HT-29 (cell line): ENCODE measurements at places on chromosomes 4 and X.

GRCh38 chrX:51496501-51497291 lies at the start of gene NUDT11:
TSS of gene NUDT11 (minus strand) at chrX:51496592. CDS start at chrX:51496444, 148 bp downstream.
- no peak for DNase-seq

DNA sequence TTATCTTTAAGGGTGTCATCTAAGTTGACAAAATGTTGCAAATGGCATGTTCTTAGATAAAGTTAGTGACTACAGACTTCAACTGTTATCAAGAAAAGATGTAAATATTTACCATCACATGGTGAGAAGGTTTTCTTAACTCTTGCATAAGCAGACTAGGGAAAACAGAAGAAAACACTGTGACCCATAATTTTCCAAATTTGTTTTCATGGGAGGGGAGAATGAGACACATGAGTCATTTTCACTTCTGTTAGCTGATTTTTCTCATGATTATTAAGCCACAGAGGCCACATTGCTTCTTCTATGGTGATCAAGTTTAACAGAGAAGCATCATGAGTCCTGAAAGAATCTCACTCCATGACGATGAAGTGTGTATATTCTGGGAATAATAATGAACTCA lies 30.2 kb upstream of the SYTL5 start:
- DNase-seq: no peak

GRCh38 chr4:37968747-37969146 lies 8.5 kb downstream of the PTTG2 start:
- no peak for DNase-seq

DNA sequence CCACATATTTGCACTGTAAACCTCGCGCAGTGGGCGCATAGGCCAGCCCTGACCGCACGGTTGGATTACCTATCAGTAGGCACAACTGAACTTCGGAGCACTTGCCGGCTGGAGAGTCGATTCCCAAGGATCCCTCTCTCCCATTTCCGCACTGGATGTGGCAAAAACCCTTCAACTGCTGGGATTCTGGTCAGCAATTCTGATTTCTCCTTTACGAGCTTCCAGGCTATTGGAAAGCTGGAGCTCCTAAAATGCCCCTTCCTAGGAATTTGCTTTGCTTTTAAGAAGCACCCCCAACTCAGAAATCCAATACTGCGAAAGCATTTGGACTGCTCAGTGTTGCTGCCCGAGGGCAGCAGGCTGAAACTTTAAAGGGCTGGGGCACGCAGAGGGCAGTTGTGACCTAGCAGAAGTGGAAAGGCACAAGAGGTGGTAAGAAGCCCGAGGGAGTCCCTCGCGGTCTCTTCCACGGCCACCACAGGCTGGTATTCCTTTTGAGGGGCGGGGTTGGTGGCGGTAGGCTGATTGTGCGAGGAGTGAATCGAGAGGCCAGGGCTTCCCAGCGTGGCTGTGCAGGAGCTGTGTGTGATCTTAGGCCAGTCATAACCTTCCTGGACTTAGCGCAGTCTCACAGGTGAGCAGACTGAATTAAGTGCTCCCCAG lies 1.6 kb downstream of the ZAR1 start:
- no peak for DNase-seq

- DNase-seq: peak; percentile 19
These were observed 55.1 kb downstream of the FAM13A start for GRCh38 chr4:89001647-89002445.

DNA sequence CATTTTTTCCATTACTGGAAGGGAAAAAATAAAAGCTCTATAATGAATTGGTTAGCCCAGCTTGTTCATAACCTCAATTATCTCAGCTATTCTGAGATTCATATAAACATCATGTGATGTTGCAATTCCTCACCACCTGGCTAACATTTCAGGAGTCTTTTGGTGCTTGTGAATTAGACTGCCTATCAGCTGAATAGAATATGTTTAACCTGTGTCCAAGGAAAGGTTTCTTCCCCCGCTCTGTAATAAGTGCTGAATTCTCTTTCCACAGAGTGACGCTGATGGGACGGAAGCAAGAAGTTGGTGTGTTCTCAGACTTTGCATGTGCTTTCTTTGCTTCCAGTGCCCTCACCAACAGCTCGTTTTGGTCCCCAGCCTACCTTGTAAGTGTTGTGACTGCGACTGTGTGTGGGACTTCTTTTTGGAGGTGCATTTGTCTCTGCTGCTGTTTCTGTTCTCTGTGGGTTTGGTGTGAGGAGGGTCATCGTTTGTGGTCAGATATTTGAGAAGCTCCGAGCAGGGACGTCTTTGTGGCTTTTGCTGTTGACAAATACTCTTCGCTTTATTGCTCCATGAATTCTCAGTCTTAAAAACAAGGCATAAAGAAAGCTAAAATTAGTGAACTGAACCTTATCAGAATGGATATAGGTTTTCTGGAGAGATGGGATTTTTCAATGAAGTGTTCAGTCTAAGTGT lies 61.7 kb downstream of the PPARGC1A start:
- no peak for DNase-seq

DNA sequence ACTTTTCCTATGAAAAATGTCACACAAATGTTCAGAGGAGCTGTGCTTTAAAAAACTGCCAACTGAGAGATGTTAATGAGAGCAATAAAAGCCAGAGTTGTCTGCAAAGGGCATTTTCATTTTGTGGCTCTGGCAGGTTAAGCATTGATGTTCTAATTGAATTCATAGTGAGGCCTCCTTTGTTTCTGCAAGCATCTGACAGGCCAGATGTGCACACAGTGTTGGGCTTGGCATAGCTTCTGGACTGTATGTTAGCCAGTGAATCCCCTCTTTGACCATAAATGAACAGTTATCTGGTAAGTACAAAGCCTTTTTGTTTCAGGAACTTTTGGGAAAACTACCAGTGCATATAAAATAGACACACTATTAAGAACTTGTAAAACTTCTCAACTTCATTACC lies 81.9 kb downstream of the JADE3 start:
- DNase-seq: no peak

DNA sequence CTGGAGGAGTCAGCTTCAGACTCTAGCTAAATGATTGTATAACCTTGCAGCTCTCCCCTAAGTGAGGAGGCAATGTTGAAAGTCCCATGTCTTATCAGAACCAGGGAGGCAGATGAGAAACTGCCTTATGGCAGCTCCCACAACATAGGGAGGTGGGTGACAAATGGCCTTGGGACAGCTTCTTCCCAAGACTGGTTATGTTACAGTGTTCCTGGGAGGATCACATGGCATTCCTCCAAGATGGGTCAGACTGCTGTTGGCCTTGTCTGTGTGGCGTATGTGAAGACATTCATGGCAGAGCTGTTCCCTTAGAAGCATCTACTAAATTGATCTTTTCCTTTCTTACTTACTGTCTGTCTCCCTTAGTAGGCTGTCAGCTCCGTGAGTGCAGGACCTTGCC lies 42.0 kb downstream of the HPRT1 start:
- no peak for DNase-seq

- DNase-seq: no peak
These were observed 6.6 kb downstream of the SYN1 start for GRCh38 chrX:47613082-47613481.

- no peak for DNase-seq
These were observed 192.5 kb upstream of the CLNK start for GRCh38 chr4:10877076-10877475.

- peak; percentile 5 for DNase-seq
These were observed 138.8 kb upstream of the DCAF8L1 start for GRCh38 chrX:28120072-28120471.

- no peak for DNase-seq
These were observed 85.0 kb downstream of the RCHY1 start for GRCh38 chr4:75429208-75429607.

GRCh38 chr4:41141900-41142299 lies 72.4 kb downstream of the APBB2 start:
- no peak for DNase-seq

DNA sequence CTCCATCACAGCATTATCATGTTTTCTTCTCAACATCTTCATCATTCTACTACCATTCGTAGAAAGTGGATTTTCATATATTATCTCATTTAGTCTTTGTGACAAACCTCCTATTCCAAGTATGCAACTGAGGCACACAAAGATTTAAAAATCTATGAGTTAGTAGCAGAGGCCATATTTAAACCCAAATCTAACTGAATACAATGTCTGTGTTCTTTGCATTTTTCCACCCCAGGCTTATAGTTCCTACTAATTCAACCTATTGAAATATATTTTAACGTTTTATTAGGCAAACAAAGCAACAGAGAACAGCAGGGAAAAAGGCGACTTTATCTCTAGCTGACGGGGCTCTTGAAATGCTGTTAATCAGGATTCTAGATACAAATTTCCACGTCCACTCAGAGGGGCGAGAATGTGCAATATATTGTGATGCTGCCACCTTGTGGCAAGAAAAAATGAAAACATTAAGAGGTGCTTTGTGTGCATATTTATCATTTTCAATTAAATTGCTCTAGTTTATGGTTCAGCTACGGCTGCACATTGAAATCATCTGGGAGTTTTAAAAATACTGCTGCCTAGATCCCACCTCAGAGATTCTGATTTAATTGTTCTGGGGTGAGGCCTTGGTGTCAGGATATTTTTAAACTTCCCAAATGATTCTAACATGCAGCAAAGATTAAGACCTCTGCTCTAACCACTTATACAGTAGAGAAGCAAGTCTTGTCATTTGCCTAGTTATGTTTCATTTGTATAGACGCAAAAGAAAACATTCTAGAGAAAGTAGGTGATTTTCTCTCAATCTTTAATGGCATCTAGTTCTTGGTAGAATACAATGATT lies 315.9 kb downstream of the MAPK10 start:
- peak; percentile 81 for DNase-seq

GRCh38 chr4:183860731-183861130 lies 44.4 kb upstream of the STOX2 start:
- DNase-seq: no peak

GRCh38 chrX:150298841-150299551 lies 64.1 kb upstream of the MAMLD1 start:
- no peak for DNase-seq

DNA sequence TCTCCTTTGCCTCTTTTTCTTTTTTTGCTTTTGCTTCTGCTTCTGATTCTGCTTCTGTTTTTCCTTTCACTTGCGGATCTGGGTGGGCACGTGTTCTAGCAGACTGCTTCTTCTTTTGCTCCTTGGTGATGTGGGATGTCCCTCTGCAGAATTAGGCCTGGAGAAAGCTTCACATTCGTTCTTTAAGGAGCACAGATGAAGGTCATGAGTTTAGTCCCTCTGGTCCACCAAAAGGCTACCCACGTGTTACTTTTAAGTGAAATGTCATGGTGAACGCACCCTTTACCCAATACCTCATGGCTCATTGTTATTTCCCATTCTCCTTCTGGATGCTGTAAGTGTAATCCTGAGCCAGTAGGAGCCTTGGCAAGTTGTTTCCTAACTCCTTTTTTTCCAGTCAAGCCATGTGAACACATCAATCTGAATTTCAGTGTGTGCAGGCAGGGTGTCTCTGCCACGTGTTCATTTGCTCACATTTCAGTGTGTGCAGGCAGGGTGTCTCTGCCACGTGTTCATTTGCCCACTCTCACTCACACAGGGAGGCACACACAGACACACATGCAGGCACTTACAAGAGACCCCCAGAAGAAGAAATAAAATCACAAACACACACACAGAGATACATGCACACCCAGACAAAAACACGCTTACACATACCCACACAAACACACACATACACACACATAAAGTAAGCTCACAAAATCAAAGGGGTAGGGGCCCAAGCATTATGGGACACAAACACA lies 36.9 kb downstream of the NBDY start:
- no peak for DNase-seq

DNA sequence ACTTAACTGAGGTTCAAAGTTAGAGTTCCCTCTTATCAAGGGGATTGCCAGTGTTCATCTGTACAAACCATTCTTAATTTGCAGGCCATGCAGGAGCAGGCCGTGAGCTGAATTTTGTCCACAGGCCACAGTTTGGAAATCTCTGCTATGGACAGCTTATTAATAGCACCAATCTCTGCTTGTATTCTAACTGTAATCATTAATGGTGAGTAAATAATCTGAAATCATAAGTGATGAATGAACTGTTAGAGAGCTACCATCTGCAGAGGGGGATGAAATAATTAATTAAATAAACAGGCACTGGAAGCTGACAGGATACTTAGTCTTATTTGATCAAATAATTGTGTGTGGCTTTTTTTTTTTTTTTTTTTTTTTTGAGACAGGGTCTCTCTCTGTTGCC lies 48.5 kb upstream of the PDLIM3 start:
- no peak for DNase-seq

- no peak for DNase-seq
These were observed 642.2 kb upstream of the DIPK2B start for GRCh38 chrX:45842926-45843315.

DNA sequence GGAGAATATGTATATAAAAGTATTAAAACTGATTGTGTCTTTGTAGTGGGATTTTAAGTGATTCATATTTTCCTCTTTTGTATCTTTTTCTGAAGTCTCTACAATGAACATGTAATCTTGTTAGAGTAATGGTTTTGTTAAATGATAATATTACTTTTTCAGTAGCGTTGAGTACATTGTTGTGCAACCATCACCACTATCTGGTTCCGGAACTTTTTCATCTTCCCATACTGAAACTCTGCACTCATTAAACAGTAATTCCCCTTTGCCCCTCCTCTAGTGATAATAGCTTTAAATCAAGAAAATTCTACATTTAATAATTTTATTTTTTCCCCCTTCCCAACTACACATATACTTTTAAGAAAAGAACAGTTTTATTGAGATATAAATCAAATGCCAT lies 23.3 kb downstream of the SHROOM3 start:
- no peak for DNase-seq

DNA sequence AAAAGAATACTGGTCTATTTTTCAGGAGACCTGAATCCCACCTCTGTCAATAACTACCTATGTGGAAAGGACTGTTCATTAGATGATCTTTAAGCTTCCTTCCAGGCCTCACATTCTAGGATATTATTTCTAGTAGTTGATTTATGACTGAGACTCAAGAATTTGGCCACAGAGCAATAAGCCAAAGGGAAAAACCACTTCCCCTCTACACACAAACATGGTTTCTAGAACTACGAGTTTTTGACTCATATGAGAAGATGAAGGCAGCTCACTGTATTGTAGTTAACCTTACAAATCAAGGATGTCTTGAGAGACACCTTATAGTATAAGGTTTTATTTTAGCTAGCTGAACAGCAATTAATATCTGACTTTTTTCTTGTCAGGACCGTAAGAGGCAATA lies 36.9 kb upstream of the GDPD2 start:
- no peak for DNase-seq

DNA sequence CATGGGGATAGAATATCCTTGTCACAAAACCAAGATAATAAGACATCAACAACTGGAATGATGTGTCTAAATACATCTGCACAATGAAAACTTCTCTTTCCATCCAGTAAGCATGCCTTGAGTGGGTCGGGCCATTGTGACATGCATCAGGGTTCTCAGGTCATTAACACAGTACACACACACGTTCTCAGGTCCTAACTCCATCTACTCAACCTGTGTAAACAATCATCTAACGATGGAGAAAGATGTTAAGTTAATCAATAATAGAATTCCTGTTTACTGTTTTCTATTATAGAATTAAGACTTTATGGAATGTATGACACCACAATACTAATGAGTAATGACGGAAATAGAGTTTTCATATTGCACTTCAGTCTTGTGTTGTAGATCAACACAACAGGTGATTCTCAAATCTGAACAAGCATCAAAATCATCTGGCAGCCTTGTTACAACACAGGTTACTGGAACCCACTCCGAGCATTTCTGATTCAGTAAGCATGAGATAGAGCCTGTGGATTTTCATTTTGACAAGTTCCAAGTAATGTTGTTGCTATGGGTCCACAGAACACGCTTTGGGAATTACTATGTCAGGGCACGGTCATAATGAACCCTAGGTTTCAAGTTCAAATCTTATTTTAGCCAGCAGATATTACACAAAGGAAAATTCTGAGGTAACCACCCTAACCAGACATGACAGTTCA lies 315.8 kb upstream of the TEX13C start:
- DNase-seq: no peak
